ENCODE measurements at places on chromosomes 16 and 17. TPM values are rescaled to one million over a fixed set of nuclear protein-coding genes. Genes with fewer than 3 reads are reported as not detected.

The ADORA2B gene
- 7.3 TPM for polyA plus RNA-seq

The NPIPB9 gene
- 2.6 TPM for polyA plus RNA-seq

The CSH1 gene
- 21.3 TPM for polyA plus RNA-seq

The PSME3 gene
- 73.4 TPM for polyA plus RNA-seq

DNA sequence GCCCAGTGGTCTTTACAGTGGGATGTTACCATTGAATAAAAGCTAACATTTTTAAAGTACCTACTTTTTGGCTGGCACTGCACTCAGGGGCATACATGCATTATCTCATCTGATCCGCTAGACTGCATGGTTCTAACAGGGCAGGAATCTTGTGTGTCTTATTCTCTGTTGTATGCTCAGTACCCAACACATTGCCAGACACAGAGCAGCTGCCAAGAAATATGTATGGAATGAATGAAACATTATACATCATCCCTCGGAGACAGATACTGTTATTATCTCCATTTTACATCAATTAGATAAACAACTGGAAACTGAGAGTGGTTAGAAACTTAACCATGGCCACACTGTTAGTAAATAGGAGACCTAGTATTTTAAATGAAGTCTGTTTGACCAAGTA is 74.1 kb upstream of the CDH11 start:
- no peak for DNase-seq

DNA sequence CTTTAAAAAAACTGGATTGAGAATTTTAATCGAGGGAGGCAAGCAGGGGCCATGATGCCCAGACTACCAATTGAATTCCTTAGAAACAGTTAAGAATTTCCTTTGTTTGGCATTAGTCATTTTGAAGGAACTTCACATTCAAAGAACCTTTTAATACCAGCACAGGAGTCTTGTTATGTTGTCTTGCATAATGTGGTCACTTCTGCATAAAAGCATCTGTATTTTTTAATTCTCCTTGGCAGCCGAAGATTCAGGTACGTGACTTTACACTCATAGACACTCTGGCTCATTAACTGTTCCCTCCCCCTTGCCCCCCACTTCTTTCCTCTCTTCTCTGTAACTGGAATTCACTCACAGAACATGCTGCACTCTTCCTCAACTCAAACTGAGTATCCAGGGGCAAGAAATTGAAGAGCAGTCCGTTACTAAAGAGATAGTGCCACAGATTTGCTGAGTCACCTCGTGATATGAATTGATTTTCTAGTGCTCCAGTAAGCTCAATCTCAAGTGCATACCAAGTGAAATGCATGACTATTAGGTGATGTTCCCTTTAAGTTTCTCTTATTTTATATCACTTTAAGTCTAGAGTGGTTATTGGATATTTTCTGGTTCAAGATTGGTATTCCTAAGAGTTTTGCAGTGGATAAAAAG is 572.2 kb upstream of the SOX9 start:
- DNase-seq = no peak

DNA sequence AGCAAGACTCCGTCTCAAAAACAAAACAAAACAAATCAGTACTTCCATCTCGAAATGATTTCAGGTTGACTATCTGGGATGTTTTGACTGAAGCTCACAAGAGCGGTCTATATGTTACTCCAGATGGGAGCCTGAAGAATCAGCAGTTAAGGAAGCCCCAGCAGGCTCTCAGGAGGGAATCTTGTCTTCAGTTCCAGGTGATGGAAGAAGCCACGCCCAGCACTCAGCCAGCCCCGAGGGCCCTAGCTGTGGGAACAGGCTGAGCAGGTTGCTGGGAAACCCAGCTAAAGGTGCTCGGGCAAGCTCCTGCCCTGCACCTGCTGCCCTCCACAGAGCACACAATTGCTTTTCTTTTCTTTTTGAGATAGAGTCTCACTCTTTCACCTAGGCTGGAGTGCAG is 32.4 kb downstream of the WIPI1 start:
- DNase-seq = no peak

- DNase-seq = peak; percentile 95
Observed at GRCh38 chr16:70685938-70686375, at the start of gene MTSS2. TSS of gene MTSS2 (minus strand) at chr16:70686053. CDS start at chr16:70685791, 262 bp downstream.

DNA sequence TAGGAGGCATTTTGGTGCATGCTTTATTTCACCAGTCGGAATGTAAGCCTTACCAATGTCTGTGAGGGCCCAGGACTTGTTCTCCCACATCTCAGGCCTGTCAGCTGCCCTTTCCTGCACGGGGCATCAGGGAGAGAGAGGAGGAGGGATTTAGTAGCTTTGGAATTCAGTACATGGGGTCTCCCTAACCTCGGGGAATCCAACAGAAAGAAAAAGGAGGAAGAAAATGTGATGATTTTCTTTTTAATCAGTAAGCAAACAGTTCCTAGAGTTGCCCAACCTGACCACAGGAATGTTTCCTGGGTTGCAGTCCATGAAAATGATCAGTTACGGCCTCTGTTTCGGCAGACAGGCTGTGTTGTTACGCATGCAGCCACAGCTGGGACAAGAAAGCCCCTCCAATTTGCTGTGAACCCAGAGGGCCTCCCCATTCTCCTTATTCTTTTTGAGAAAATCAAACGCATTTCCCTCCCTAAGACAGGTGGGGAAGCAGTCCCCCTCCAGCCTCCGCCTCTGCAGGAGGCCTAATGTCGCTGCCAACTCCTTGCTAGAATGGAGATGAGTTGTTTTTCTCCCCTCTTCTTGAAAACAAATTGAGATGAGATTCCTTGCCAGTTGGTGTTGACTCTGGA is 53.1 kb upstream of the TANGO6 start:
- DNase-seq = peak; percentile 35

- DNase-seq = no peak
Observed at GRCh38 chr17:51217946-51218345, 41.9 kb downstream of the MBTD1 start.

GRCh38 chr17:28524476-28525424 is 18.6 kb downstream of the FOXN1 start:
- peak; percentile 73 for DNase-seq

DNA sequence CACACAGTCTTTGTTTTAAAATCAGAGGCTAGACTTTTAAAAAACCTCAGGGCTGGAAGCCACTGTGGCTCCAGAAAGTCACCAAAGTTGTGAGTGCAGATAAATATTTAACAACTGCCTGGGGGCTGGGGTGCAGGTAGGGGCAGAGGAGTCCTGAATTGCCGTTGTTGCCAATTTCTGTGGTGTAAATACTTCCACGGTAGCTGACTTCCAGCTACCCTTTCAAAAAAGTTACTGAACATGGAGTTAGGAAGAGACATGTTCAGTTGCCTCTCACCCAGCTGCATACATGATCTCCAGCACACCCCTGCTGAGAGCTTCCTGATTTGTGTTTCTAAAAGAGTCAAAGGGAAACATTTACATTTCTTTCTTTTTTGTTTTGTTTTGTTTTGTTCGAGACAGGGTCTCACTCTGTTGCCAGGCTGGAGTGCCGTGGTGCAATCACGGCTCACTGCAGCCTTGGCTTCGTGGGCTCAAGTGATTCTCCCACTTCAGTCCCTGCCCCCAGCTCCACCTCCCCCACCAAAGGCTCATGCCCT is 58.7 kb downstream of the PLXDC1 start:
- no peak for DNase-seq

DNA sequence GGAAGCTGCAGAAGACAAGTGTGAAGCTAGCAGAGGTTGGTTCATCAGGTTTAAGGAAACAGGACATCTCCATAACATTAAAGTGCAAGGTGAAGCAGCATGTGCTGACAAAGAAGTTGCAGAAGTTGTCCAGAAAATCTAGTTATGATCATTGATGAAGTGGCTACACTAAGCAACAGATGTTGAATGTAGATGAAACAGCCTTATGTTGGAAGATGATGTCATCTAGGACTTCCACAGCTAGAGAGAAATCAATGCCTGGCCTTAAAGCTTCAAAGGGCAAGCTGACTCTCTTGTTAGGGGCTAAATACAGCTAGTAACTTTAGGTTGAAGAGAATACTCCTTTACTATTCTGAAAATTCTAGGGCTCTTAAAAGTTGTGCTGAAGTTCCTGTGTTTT is 340.2 kb upstream of the SOX9 start:
- DNase-seq = no peak

- no peak for DNase-seq
Observed at GRCh38 chr16:66223176-66223780, 143.2 kb upstream of the CDH5 start.

- no peak for DNase-seq
Observed at GRCh38 chr17:45792995-45793755, 9.1 kb downstream of the CRHR1 start.

- no peak for DNase-seq
Observed at GRCh38 chr17:76428511-76428910, 24.4 kb downstream of the UBE2O start.

- no peak for DNase-seq
Observed at GRCh38 chr17:56896968-56897359, 16.9 kb downstream of the TRIM25 start.

GRCh38 chr16:5502944-5503343 is 405.3 kb upstream of the EEF2KMT start:
- DNase-seq = no peak

GRCh38 chr16:1474082-1474795 is 589 bp downstream of the CLCN7 start:
- DNase-seq = no peak

DNA sequence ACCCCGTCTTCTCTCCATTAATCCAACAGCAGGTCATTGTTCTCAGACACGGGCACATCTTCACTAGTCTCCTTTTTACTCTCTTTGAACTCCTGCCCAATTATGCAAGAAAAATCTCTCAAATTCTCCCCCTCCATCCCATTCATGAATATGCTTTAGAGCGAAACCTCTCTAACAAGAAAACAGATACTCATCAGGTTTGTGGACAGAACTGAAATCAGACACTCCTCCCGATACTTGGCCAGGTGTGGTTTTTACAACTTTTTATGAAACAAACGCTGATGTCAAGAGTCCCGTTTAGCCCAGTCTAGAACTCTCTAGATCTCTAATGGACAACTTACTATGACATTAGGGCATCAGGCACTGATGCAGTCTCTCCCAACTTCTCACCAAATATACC is 40.9 kb downstream of the PIK3R5 start:
- DNase-seq = no peak

GRCh38 chr16:87420026-87421002 is 28.2 kb downstream of the MAP1LC3B start:
- no peak for DNase-seq

- no peak for DNase-seq
Observed at GRCh38 chr17:760371-760770, 8.3 kb upstream of the GEMIN4 start.

- DNase-seq = no peak
Observed at GRCh38 chr17:7146115-7146514, 31.5 kb upstream of the ASGR2 start.

GRCh38 chr17:29584452-29585079 is 4.9 kb downstream of the GIT1 start:
- DNase-seq = no peak

Measured in left lung (tissue), 14 donors.